ENCODE measurements at places on chromosomes 2 and 18.

DNA sequence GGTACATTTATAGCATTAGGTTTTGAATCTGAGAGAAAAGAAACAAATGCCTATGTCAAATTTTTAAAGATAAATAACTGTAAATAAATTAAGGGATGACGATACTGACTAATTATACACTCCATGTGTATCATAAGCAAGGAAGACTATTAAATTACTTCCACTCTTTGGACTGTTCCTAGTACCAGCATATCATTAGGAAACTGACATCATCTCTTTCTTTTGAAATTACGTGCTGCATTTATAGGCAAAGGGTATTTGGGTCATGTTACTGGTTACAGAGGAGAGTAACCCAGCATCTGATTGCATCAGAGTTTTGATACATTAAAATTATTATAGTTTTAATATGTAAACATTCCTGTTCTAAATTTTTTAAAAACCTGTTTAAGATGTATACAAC, 309.7 kb downstream of the XIRP2 start:
- DNase-seq = no peak

DNA sequence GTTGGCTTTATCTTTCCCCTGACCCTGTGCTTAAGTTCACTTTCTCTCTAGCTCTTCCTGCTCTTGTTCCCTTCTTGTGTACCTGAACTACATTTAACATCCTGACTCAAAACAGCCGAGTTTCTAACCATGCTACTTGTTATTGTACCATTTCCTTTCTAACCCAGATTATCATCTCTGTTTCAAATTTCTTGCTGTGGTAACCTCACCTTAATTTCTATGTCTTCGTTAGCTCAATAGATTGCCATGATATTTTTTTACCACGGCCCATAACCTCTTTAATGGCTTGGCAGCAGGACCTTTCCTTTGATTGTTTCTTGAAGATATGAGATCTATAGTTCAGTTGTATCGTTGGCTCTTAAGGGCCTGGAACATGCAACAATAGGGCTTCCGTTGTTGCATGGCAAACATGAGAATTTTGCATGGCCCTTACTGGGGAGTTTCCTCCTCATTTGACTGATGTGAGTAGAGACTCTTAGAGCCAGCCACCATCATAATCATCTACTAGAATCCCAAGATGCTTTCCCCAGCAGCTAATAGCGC, 11.1 kb downstream of the CFAP36 start:
- no peak for DNase-seq

DNA sequence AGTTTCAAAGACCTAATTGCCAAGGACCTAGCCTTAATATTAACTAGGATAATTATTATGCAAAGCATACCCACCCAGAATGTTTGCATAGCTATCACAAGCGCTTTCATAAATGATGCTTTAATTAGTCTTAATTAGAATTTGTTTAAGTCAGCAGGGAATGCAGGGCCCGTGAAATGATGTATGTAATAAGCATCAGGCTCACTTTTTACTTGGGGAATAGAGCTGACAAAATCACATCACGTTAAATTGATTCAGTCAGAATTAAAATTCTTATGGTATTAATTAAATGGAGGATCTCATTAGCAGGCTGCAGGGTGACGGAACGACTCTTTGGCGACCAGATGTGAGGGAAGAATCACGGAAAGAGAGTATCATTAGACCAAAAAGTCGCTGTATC, 264.5 kb downstream of the GPD2 start:
- no peak for DNase-seq

- no peak for DNase-seq
Measured at GRCh38 chr2:229780856-229781773, 66.8 kb upstream of the DNER start.

DNA sequence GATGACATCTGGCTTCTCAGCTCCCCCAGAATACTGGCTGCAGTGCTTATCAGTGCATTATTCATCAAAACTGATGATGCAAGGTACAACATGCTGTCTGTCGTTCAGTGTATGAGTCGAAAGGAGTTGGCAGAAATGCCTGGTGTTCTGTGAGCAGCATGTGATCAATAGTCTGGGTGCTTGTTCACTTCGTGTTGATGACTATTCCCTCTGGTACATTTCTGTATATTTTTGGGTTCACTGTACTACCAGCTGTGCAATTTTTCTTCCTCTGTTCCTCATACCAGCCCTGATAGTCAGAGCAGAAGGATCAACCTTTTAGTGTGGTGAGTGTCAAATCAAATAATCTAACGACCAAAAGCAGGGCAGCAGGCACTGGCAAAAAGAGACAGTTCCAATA, 59.0 kb upstream of the KLHL14 start:
- no peak for DNase-seq

GRCh38 chr2:188306271-188306670, 14.6 kb downstream of the GULP1 start:
- DNase-seq = no peak

DNA sequence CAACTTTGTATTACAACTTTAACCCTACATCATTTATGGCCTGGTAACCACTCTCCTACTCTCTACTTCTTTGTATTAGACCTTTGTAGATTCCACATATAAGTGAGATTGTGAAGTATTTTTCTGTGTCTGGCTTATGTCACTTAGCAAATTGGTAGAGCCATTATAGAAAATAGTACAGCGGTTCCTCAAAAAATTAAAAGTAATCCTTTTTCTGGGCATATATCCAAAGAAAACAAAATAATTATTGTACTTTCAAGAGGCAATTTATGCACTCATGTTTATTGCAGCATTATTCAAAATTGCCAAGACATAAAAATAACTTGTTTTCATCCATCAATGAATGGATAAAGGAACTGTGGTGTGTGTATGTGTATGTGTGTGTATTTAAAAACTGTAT, 537.5 kb upstream of the FSIP2 start:
- DNase-seq = no peak

DNA sequence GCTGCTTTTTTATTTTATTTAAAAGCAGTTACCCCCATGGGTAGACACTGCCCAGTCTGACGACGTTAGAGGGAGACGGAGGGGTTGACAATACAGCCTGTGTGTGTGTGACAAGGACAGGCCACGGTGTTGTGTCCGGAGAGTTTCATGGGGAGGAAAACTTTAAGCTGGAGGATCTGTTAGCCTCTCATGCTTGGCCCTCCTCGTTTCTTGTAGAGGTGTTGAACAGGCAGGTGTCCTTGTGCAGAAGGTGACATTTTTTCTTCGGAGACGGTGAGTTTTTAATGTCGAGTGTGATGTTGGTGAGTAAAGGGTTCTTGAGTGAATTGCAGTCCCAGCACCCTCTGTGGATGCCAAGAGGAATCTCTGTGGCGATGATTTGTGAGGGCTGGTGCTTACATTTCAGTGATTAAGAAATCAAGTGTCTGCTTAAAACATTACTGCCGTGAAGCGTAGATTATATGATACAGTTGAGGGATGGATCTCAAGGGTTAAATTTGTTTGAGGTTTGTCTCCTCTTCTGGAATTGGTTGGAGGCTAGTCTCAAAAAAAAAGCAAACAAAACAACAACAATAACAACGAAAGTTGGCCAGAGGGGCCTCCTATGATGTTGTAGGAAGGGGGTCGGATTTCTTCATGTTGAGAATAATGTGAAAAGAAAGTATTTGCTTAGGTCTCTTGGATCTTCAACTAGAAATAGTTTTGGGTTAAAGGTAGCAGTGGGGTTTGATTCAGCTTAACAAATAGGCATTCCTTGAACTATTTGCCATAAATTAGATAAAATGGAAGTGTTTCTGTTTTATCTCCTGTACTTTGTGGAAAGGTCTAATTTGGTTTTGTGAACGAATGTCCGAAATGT, 1.6 kb downstream of the NCOA1 start:
- DNase-seq = no peak

DNA sequence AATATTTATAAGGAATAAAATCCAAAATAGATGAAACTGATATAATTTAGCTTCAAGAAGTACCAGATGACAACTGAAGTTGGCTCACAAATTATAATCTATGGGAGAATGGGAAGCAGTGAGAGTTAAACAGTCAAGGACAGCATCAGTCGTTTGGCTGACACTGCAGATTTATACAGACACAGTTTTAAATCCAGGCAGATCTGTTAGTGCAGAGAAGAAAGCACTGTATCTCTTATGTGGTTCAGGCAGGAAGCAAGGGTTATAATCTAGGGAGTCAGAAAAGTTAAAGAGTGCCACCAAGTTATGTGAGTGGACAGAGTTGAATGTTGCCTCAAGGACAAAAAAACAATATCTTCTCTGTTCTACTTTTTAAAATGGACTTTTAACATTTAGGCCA, 880.2 kb downstream of the TSN start:
- DNase-seq = no peak

- no peak for DNase-seq
Measured at GRCh38 chr2:181234487-181234891, 222.7 kb upstream of the ITGA4 start.

GRCh38 chr2:240455647-240456446, 20.4 kb downstream of the GPC1 start:
- DNase-seq = no peak

- no peak for DNase-seq
Measured at GRCh38 chr2:47014564-47015051, 99.0 kb upstream of the MCFD2 start.

DNA sequence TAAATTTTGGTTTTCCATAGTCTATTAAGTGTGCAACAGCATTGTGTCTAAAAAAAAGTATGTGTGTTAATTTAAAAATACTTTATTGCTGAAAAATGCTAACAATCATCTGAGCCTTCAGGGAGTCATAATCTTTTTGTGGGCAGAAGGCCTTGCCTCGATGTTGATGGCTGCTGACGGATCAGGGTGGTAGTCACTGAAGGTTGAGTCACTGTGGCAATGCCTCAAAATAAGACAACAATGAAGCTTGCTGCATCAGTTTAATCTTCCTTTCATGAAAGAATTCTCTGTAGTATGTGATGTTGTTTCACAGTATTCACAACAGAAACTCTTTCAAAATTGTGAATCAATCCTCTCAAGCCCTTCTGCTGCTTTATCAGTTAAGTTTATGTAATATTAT, 31.3 kb downstream of the HDHD2 start:
- DNase-seq = no peak

GRCh38 chr2:151552287-151552686, 142.6 kb downstream of the RIF1 start:
- no peak for DNase-seq

DNA sequence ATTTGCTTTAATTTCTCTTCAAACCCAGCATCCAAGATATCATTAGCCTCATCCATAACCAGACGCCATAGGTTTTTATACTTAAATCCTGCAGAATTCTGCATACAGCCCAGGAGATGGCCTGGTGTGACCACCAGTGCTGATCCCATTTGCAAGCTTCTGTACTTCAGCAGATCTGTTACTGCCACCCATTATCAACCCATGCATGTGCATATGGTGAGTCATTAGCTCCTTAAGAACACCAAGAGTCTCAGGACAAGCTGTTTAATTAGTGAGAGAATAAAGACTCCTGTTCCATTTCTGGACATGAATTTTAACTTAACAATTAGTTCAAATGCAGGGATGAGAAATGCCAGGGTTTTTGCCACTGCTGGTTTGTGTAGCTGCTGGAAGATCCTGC, 110.7 kb upstream of the TANK start:
- no peak for DNase-seq

DNA sequence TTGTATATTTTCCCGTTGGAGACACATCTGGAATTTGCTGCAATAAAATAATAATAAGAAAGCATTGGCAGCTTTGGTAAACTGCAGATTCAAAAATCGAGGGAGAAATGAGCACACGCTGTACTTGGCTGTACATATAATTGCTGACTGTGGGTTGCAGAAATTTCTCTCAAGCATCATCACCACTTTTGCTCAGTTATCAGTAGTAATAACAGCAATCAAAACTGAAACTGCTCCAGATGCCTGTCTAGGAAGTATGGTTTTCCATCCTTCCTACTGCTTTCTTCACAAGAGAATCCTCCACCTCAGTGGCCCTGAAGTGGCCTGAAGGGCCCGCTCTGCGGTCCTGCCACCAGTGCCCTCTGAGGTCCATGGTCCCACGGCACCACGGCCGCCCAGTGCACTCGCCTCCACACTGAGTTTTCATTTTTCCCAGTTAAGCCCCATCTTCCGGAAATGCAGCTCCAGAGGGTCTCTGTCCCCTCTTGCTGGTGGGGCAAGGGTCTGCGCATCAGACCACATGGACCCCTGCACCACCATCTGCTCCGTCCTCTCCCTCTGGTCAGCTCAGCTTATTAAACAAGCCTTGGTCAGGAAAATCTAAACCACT, 3.9 kb downstream of the DUSP28 start:
- DNase-seq = no peak

DNA sequence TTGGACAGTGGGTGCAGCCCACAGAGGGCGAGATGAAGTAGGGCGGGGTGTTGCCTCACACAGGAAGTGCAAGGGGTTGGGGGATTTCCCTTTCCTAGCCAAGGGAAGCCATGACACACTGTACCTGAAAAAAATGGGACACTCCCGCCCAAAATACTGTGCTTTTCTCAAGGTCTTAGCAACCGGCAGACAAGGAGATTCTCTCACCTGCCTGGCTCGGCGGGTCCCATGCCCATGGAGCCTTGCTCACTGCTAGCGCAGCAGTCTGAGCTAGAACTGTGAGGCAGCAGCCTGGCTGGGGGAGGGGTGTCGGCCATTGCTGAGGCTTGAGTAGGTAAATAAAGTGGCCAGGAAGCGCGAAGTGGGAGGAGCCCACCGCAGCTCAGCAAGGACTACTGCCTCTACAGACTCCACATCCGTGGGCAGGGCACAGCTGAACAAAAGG, 244.7 kb downstream of the NBAS start:
- peak; percentile 6 for DNase-seq

- no peak for DNase-seq
Measured at GRCh38 chr18:79903071-79903635, 48.3 kb downstream of the SLC66A2 start.

DNA sequence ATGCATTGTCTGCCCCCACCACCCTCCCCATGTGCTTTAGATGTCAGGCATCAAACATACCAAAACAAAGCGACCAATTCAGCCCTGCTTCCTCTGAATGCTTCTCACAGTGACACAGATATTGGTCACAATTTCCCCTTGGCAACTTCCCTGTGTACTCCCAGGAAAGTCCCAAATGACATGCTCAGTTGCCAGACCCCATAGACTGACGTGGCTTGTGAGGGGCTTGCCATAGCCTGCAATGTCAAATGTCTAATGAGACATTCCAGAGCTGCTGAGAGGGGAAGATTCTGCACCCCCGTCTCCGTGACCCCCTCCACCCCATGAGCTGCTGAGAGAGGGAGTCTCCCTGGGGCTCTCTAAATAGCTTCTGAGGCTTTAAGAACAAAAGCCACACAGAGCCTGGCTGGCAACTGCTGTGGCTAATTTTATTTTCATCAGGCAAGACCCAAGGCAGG, 47.3 kb downstream of the RFTN2 start:
- DNase-seq = no peak

DNA sequence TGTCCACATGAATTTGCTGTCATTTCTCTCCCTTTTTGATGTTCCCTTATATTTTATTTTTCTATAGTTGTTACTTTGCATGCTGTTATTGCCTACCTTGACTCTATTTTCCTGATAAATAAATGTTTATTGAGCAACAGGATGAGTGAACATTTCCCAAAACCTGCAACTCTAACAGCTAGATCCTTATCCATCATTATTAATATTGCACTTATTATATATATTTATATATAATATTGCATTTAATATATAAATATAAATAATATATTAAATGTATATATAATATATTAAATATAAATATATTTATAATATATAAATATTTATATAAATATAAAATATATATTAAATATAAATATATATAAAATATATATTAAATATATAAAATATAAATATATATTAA, 436.1 kb upstream of the MMADHC start:
- DNase-seq = no peak

GRCh38 chr18:46250084-46250811, 146.1 kb downstream of the HAUS1 start:
- peak; percentile 8 for DNase-seq
